ENCODE measurements at places on chromosomes 3 and 15.

DNA sequence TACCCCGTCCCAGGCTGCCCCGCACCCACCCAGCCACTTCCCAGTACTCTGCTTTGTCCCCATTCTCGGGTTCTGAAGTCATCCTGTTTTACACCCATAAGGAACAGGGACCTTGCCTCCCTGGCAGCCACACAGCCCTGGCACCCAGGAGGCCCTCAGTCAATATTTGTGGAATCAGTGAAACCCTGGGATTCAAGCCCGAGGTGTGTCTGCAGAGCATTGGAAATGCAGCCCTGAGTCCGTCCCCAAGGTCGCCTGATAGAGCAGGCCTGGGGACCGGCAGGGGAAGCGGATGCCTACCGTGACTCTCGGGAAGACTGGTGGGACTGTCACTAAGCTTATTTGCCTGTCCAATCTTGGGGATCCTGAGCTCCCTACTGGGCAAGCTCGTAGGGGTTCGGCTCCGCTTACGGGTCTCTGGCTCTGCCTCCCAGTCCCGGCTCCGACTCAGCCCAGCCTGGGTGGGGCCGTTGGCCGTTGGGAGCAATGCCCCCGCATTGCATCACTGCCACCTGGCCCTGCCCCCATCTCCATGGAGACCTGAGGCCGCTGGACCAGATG, 64.4 kb upstream of the TAMM41 start:
- DNase-seq = no peak

GRCh38 chr3:56917361-56918110, 115.8 kb upstream of the ARHGEF3 start:
- no peak for DNase-seq

DNA sequence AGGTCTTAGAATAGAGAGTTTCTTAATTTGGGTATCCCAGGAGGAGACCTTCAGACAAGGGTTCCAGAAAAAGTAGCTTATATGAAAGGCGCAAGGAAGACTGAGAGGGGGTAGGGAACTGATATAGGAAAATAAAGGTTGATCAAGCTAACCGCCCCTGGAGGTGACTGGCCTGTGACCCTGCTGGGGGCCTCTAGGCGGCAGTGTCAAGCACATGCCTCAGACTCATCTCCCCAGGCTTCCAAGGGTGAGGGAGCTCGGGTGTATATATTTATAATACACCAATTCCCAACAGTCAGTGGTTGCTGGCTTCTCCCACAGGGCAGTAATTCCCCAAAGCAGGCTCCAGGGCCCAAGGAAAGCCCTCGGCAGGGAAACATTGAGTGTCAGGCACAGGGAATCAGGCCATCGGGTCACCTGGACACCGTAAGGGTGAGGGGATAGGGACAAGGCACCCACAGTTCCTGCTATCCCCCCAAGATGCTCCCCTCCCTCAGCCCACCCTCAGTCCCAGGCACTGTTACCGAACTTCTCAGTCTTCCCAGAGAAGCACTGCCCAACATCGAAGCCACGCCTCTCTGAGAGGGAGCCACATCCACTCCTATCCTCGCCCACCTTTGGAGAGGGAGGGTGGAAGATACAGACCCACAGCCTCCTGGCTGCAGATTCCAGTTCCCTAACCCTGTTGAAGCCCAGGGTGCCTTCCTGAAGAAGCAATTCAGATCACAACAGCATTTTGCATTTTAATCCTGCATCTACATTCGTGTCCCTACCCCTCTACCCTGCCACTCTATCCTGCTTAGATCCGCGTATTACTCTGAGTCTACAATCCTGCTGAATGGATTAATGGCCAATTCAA, 19.5 kb upstream of the CAV3 start:
- no peak for DNase-seq

DNA sequence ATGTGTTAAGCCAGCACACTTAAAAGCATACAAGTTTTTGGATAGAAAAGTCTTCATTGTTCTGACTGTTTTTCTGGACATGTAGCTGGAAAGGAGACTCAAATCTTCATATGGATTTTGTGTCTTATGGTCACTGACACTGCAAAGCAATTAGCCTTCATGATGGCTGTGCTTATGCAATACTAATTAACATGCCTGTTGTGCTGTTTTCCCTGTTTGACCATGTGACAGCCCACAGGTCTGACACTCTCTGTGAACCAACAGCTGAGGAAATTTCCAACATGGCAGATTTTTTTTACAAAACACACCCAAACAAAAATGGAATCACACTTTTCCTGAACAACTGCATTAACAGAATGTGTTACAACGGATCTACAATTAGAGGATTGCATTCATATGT, 248.4 kb downstream of the ROBO2 start:
- DNase-seq = no peak

- DNase-seq = no peak
These were observed 24.7 kb upstream of the EOMES start for GRCh38 chr3:27746838-27747237.

GRCh38 chr3:73624017-73624820, 522 bp downstream of the PDZRN3 start:
- no peak for DNase-seq

GRCh38 chr15:66496951-66497501, 536 bp downstream of the SNAPC5 start:
- no peak for DNase-seq

- DNase-seq = no peak
These were observed 70.8 kb upstream of the POMGNT2 start for GRCh38 chr3:43176666-43177065.

DNA sequence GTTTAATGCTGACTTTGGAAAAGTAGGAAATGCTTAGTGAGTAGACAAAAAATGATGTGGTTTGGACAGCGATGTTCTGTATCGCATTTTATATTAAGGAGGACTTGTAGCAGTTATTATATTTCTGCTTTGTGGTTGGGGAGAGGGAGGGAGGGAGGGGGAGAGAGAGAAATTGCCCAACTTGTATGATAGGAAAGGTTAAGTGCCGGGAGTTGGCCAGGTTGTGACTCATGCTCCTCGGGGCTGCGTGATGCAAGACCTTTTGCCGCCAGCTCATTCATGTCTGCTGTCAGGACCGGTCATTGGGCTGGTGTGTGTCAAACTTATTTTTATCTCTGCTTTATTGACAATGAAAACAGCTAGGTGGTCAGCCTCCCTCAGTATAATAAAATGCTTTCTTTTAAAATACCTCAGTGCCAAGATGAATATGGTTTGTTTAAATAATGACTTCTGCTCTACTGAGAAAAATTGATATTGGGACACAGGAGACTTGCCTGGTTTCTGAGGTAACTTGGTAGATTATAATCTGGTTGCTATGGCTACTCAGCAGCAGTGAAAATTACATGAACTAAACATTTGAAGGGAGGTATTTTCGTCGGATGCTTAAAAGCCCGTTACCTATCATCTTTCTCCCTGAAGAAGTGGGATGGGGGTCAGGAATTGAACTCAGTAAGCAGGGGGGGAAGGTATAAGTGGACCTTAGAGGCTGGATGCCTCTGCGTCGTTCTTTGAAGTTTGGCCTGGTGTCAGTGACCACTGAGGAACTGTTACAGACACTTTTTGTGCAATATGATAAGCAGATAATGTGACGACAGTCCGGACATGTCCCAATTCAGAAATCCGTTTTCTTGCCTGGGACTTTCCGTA, 90.7 kb downstream of the FNDC3B start:
- DNase-seq = no peak

DNA sequence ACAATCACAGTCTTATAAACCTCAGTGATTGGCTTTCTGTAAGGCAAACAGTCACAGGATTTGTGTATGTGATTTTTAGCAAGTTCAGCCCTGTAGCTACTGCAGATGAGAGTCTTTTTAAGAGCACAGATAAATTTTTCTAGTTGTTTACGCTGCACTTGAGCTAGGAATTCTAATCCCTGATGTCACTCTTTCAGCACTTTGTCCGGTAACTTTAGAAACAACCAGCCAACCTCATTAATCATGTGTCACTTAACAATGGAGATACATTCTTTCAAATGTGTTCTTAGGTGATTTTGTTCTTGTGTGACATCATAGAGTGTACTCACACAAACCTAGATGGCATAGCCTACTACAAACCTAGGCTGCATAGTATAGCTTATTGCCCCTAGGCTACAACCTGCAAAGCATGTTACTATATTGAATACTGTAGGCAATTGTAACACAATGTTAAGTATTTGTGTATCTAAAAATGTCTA, 36.8 kb upstream of the GOLGA6L2 start:
- no peak for DNase-seq

- no peak for DNase-seq
These were observed 16.9 kb upstream of the NXPE3 start for GRCh38 chr3:101762041-101762646.

DNA sequence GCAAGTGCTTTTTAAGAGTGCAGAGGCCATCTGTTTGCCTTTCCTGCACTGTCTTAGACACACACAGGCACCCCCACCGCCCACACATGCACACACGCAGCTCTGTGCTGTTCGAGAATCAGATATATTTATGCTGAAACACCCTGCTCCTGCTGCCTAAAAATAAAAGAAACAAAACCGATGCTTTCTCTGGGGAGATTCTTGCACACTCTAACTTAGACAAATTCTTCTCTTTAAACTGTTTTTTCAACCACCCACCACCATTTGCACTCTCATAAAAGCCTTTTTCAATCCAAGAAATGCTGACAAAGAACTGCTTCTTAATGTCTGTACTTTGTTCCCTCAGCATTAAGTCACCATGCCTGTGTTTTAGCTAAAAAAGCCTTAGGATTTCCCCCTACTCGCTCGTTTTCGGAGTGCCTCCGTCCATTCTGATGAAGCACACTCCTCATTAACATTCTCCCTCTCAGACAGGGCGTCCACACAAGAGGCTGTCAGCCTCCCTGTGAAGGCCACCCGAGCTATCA, 26.2 kb downstream of the SLC12A8 start:
- DNase-seq = peak; percentile 23

Measured in anterior cingulate cortex (tissue), 58 donors.